Glutamatergic neuron (in vitro differentiated cells): ENCODE measurements at places on chromosomes 4 and X. TPM values are rescaled to one million over a fixed set of nuclear protein-coding genes. Genes with fewer than 3 reads are reported as not detected.

GRCh38 chrX:48890296-48890925 lies 7.2 kb downstream of the TIMM17B start:
- DNase-seq: no peak

DNA sequence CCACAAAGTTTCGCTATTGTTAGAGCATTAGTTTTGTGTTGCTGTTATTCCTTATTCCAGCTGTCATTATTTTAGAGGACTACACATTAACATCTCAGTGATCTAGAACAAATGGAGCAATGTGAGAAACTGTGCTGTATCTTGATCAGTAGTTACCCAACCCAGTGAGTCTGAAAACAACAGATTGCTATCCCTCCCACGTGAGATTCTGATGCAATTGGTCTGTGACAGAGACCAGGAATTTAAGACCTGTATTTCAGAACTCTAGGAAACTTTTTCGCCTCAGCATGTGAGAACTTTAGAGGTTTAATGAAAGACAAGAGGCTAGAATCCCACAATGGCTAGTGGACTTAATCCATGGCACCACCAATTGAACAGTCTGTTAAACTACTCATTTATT lies 35.7 kb upstream of the CDS1 start:
- no peak for DNase-seq

DNA sequence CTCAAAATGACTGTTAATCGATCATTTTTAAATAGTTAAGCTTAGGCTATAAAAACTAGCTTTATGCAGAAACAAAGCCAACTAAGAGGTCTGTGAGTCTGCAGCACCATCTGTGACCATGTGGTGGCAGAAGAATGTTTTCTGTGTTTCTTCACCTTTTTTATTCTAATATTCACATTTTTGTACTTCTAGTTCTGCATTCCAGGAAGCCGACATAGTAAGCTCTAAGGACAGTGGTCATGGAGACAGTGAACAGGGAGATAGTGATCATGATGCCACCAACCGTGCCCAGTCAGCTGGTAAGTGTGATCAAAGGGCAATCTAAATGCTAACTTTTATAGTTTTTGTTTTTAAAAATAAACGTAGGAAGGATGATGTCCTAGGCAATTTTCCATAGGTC lies 5.6 kb downstream of the PCDH10 start:
- peak; percentile 33 for DNase-seq

- peak; percentile 62 for DNase-seq
These were observed 445 bp downstream of the AP1S2 start for GRCh38 chrX:15854080-15854655.

- no peak for DNase-seq
These were observed 754.6 kb upstream of the AGA start for GRCh38 chr4:178196751-178197374.

DNA sequence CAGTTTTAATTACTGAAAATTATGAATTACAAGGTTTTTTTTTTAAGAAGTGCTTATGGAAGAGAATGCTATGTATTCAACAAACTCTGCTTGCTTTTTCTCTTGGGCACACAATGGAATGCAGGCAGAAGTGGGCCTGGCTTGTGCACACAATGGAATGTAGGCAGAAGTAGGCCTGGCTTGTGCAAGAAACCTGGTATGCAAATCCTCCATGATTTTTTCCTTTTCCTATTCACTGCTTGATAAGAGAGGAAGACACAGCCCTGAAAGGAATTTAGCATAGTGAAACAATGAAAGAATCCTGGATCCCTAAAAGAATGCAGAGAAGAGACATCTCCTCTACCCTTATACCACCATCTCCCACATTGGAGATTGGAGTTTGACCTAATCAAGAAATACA lies 138.4 kb downstream of the COL25A1 start:
- no peak for DNase-seq

DNA sequence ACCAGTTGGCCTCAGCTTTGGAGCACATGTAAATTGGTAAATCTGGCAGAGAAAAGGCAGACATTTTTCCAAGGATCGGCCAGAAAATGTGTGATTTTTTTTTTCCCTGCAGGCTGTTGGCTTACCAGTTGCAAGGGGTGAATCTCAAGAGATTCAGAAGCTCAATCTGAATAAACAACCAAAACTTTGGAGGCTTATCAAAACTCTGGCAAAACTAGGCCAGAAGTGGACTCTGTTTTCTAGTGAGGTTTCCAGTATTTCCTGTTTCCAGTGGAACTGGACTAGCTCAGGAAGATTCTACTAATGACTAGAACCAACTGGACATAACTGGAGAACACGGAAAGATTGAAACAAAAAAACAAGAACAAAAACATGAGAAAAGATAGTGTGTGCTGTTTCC lies 191.3 kb downstream of the SMIM20 start:
- DNase-seq: no peak

GRCh38 chr4:174460684-174461083 lies 61.6 kb downstream of the HPGD start:
- DNase-seq: no peak

DNA sequence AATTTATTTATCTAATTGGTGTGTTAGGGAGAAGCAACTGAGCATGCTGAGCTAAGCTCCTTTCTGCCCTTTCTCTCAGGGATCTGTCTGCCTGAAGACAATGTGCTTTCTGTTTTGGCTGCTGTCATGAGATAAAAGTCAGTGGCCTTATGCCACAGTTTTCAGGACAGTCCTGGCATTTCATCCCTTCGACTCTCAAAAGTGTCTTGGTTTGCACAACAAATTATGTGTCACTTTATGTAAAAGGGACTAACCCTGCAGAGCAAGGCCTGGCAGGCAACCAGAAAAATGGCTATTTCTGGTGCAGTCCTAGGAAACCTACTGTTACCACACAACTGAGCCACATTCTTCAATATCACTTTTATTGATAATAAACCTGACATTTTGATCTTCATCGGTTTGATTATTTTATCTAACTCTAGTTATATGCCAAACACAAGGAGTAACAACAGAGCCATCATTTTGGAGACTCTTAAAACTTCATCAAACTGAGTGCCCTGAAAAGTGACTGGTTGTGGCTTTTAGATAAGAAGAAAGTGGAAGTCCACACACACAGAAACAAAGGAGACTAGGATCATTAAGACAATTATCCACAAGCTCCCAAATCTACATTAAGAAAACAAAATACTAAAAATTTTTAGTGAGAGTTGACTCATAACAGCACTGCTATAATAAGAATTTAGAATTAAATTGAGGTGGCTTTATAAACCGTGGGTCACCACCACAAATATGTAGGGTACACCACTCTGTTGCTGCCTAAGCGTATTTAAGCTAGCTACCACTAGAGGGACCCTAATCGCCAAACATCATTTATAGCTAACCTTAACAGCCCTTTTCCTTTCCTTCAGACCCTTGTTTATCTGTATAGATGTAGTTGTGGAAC lies 95.9 kb upstream of the PTPN13 start:
- DNase-seq: no peak

CXCL1 gene
- total RNA-seq: not detected

DNA sequence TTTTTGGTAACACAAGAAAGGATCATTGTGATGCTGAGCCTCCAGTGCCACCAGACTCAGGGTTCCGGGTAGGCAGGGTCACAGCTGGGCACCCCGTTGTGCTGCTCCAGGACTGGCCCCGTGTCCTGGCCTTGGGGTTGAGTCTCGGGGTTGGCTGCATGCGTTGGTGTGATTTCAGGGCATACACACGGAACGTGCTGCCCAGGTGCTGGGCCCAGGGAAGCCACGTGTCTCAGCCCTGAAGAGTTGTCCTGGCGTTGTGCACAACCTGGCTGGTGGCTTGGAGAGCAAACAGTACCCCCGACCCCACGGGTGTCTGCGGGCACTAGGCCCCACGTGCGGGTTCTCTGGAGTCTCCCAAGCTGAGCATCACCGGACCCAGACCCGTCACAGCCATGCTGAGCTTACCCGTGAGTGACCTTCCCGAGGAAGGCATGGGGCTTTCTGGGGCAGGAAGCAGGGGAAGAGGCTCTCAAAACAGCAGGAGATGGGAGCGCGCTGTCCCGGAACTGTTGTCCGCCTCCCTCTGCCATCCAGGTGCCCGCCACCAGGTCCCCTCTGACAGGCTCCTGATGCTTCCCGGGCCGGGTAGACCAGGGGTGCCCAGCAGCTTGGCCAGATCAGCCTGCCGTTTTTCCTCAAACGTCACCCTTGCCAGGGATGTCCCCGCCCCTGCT lies 66.1 kb upstream of the ENPP6 start:
- no peak for DNase-seq

GRCh38 chr4:121096629-121097028 lies 24.3 kb upstream of the NDNF start:
- DNase-seq: no peak

DNA sequence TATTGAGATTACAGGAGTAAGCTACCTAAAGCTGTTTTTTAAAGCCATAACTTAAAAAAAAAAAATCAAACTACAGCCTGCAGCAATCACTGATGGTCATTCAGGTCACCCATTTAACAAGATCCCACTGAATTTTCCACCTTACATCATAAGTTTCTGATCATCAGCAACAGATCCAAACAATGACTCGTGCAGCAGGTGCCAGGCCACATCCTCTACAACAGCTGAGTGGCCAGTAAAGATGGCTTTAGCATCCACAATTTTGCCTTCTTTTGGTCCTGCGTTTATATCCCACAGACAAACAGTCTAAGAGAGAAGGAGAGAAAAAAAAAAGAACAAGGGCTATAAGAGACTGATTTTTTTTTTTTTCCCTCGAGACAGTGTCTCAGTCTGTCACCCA lies 16.6 kb downstream of the RBBP7 start:
- DNase-seq: no peak

DNA sequence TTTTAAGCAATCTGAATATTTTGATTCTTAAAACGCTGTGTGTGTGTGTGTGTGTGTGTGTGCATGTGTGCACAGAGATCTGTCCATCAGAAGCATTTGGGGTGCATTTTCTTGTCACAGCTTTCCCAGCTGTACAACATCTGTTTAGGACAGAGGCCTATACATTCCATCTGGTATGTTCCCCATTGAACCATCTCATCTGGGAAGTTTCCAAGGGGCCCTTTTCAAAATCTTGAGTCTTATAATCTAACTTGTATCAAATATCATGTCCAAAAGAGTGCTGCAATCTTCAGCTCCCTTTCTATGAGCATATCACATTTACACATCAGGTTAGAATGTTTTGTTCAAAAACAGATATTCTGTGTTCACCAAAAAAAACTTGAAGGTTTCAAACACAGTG lies 16.5 kb upstream of the MID1 start:
- DNase-seq: no peak

GRCh38 chr4:141028024-141028529 lies 105.2 kb downstream of the RNF150 start:
- DNase-seq: no peak

NALF2 gene
- 9.8 TPM for total RNA-seq

SORBS2 gene
- total RNA-seq: 95.5 TPM

CYBB gene
- total RNA-seq: 0.61 TPM

CFAP99 gene
- total RNA-seq: not detected

- DNase-seq: no peak
These were observed 21.1 kb downstream of the FHIP1A start for GRCh38 chr4:151429957-151430570.

DNA sequence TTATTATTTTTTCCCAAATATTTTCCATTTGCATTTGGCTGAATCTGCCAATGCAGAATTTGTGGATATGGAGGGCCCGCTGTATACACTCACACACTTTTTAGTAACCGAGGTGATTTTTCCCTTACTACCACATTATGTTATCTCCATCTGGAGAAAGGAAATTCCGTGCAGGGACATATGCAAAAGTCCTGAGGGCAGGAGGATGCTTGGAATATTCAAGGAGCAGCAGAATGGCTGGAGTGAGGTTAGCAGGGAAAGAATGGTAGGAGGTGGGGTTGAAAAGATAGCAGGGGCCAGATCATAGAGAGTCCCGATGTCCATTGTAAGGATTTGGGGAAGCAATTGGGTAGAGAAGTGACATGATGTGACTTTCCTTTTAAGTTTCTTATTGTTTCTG lies 11.5 kb upstream of the RNF212 start:
- no peak for DNase-seq

APBB2 gene
- total RNA-seq: 117 TPM

GIMD1 gene
- not detected for total RNA-seq

GRCh38 chr4:33722254-33722653 lies 2522.1 kb downstream of the ARAP2 start:
- no peak for DNase-seq

DNA sequence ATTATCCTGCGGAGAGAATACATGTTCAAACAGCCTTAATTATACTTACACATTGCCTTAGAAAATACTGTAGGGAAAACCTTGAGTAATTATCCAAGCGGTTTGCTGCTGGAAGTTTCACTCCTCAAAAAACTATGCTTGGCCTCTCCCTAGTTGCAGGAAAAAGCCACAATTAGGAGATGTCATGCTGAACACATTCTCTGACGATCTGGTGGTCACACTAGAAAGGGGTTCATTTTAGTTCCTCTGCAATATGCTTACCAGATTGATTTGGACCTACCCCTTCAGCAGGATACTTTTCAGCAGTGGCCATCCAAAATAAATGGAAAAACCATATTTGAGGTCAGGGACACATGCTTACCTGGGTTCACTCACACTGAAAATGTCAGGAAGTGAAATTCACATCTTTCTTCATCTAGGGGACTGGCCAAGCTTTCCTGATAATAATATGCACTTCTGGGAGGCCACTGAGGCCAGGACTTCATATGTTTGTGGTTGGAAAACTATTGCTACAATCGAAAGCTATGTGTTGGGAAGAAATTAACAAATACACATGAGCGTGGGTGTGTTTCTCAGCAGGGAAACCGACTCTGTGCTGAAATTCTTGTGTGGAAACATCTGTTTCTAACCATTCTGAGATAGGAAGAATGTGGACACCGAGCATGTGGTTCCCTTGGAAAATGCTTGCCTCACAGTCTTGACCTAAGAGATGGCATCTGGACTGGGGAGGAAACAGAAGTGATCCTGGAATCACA lies 68.8 kb downstream of the ATXN3L start:
- no peak for DNase-seq

GRCh38 chrX:97210501-97210900 lies 326.8 kb downstream of the RPA4 start:
- DNase-seq: no peak

GRCh38 chr4:175290401-175290800 lies 372.2 kb downstream of the ADAM29 start:
- no peak for DNase-seq

GRCh38 chr4:44326741-44327140 lies 121.9 kb downstream of the KCTD8 start:
- DNase-seq: no peak

DNA sequence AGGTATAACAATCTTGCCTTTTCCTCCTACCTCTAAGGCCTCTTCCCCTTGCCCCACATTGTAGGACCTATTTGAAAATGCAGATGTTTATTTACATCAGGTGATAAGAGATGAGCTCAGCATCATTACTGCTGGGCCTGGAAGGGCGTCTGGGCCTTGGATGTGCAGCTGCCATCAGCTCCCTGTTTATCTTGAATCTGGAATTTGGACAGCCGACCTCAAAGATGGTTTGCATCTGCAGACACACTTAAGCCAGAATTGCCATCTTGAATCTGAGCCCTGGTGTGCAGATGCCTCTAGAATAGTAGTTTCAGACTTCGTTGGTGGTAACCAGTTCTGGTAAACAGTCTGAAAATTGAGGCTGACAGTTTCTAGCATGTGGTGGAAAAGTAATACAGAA lies 59.0 kb downstream of the FAM193A start:
- DNase-seq: no peak

HSFX1 gene
- 1.8 TPM for total RNA-seq

GRCh38 chr4:156865451-156865850 lies 106.1 kb downstream of the PDGFC start:
- no peak for DNase-seq
